ENCODE measurements at places on chromosomes 12 and 14.

- H3K36me3 ChIP-seq, result no peaks in the 10 kb centered on the region
- H3K27me3 ChIP-seq, result no peaks in the 10 kb centered on the region
Observed at GRCh38 chr12:89353188-89353822, 1.0 kb upstream of the DUSP6 start.

DNA sequence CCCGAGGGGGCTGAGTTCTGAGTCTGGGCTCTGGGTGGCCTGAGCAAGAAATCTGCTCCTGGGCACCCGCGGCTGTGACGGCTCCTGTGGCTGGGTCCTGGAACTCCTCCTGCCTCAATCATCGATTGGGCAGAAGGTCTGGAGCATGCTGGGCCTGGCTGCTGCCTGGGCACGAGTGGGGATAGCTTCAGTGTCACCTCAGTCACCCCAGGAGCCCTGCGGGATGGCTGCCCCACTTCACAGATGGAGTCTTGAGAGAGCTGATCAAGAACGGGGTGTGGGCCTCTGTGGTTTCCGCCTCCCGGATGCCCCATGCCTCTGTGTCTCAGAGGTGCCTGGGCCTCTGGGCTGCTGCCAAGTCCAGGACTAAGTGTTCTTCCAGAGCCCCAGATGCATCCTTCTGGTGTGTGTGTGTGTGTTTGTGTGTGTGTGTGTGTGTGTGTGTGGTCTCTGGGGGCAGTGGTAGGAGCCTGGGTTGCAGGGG is 185.6 kb upstream of the C14orf180 start:
- DNase-seq, result peak; percentile 67
- H3K4me3 ChIP-seq, result no peak overlapping the region
- no peaks in the 10 kb centered on the region for H3K4me1 ChIP-seq
- peaks cover 11% of the 10 kb centered on the region for H3K27me3 ChIP-seq
- H3K36me3 ChIP-seq, result no peaks in the 10 kb centered on the region

GRCh38 chr12:132151145-132151765 is 7.0 kb downstream of the NOC4L start:
- peaks cover 40% of the 10 kb centered on the region for H3K36me3 ChIP-seq
- H3K27me3 ChIP-seq, result no peaks in the 10 kb centered on the region
- peaks cover 8% of the 10 kb centered on the region for H3K4me1 ChIP-seq
- no peak overlapping the region for H3K4me3 ChIP-seq
- no peak overlapping the region for H3K27ac ChIP-seq

DNA sequence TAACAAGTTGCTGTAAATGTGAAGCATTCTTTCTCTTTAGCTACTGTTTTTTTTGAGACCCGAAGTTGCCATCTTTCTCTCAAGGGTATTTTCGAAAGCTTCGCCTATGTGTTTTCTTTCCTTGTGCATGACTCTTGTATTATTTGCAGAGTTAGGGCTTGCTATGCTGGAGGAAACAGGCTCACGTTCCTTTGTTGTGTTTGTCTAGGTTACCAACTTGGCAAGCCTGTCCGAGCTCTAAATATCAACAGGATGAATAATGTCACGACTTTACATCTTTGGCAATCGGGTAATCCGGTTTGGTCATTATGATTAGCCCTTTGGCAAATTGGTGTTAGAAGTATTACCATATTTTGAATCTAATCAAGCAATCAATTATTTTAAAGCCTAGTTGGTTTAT is 15.9 kb upstream of the ATP6V0A2 start:
- no peak overlapping the region for H3K4me3 ChIP-seq
- no peak for DNase-seq
- no peak overlapping the region for H3K27ac ChIP-seq
- peaks cover 9% of the 10 kb centered on the region for H3K36me3 ChIP-seq

DNA sequence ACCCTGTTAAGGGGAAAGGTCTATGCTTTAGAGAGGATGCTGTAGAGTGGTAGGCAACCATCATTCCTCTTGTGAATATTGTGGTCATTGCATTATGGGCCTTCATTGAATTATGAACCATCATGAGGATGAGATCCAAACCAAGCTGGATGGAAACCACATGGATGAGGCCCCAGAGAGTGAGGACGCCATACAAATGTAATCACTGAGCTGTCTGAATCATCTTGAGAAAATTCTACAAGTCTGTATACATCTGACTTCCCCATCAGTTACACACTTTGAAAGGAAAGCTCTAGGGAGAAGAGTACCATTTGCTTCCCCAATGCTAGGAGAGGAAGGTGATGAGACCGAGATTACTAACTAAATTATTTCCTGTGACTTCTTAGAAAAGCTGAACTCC is 172.9 kb downstream of the CACNA1C start:
- H3K27ac ChIP-seq, result no peak overlapping the region
- H3K36me3 ChIP-seq, result no peaks in the 10 kb centered on the region
- H3K27me3 ChIP-seq, result no peaks in the 10 kb centered on the region
- peaks cover 35% of the 10 kb centered on the region for H3K4me1 ChIP-seq
- no peak overlapping the region for H3K4me3 ChIP-seq

GRCh38 chr12:103571286-103571685 is 15.8 kb upstream of the STAB2 start:
- H3K27me3 ChIP-seq, result no peaks in the 10 kb centered on the region
- no peaks in the 10 kb centered on the region for H3K36me3 ChIP-seq
- no peak for DNase-seq
- peaks cover 3% of the 10 kb centered on the region for H3K4me1 ChIP-seq
- H3K4me3 ChIP-seq, result no peak overlapping the region

- DNase-seq, result no peak
- no peak overlapping the region for H3K4me3 ChIP-seq
Observed at GRCh38 chr12:22116376-22116775, 70.4 kb downstream of the CMAS start.

- no peaks in the 10 kb centered on the region for H3K36me3 ChIP-seq
- DNase-seq, result no peak
- H3K4me3 ChIP-seq, result no peak overlapping the region
- no peaks in the 10 kb centered on the region for H3K4me1 ChIP-seq
Observed at GRCh38 chr14:97395068-97395467, 597.9 kb downstream of the VRK1 start.

- DNase-seq, result no peak
- peaks cover 3% of the 10 kb centered on the region for H3K27me3 ChIP-seq
- no peak overlapping the region for H3K4me3 ChIP-seq
- no peaks in the 10 kb centered on the region for H3K36me3 ChIP-seq
Observed at GRCh38 chr14:104011824-104012517, 69.6 kb upstream of the RD3L start.

DNA sequence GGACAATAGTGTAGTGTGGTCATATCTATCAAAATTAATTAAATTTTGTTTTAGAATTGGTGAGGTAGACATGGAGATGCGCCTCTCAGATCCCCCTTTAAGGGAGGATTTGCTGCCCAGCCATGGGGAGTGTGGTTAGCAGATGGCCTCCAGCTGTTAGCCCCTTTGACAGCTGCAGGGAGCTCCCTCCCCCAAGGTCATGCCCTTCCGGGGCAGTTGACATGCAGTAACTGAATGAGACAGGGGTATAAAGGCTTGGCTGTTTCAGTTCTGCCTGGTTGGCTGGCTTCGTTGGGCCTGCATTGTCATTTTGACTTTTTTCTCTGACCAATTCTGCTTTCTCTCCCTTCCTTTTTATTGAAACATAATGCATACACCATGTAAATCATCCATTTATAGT is 291.5 kb upstream of the SRRM4 start:
- no peaks in the 10 kb centered on the region for H3K27me3 ChIP-seq
- H3K4me1 ChIP-seq, result peaks cover 34% of the 10 kb centered on the region

- H3K4me1 ChIP-seq, result no peaks in the 10 kb centered on the region
- no peak for DNase-seq
- no peaks in the 10 kb centered on the region for H3K27me3 ChIP-seq
- H3K36me3 ChIP-seq, result no peaks in the 10 kb centered on the region
Observed at GRCh38 chr14:37115406-37115805, 57.0 kb downstream of the SLC25A21 start.

- H3K27ac ChIP-seq, result peak overlapping the region; percentile 17
- H3K4me1 ChIP-seq, result peaks cover 62% of the 10 kb centered on the region
- no peaks in the 10 kb centered on the region for H3K27me3 ChIP-seq
Observed at GRCh38 chr14:103393676-103394626, 8.7 kb downstream of the MARK3 start.

DNA sequence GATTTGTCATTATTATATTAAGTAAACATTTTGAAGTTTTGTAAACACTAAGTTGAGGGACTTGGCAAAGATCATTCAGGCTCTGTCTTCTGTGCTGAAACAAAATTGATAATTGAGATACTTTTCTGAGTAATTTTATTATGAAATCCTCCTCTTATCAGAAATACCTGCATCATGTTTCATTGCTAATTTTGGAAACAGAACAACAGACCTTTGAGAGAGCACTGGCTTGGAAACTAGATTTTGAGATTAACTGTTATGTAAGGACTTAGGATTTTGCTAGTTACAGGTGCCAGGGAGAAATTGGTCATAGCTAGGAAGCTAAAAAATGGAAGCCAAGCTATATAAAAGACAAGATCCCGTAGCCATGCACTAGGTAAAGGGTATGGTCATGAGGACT is 201.7 kb upstream of the DCN start:
- DNase-seq, result no peak
- H3K36me3 ChIP-seq, result no peaks in the 10 kb centered on the region
- H3K4me1 ChIP-seq, result peaks cover 5% of the 10 kb centered on the region
- H3K27me3 ChIP-seq, result no peaks in the 10 kb centered on the region
- H3K4me3 ChIP-seq, result no peak overlapping the region

- DNase-seq, result no peak
- H3K36me3 ChIP-seq, result no peaks in the 10 kb centered on the region
- H3K4me3 ChIP-seq, result no peak overlapping the region
- no peak overlapping the region for H3K27ac ChIP-seq
- H3K4me1 ChIP-seq, result peaks cover 5% of the 10 kb centered on the region
- H3K27me3 ChIP-seq, result no peaks in the 10 kb centered on the region
Observed at GRCh38 chr12:25692115-25693035, 139.3 kb upstream of the LMNTD1 start.

- no peak overlapping the region for H3K27ac ChIP-seq
- no peaks in the 10 kb centered on the region for H3K36me3 ChIP-seq
- H3K27me3 ChIP-seq, result no peaks in the 10 kb centered on the region
- no peak for DNase-seq
Observed at GRCh38 chr14:55418411-55418810, 6.8 kb upstream of the ATG14 start.

GRCh38 chr12:5780536-5780935 is 164.5 kb downstream of the ANO2 start:
- no peak for DNase-seq
- no peak overlapping the region for H3K4me3 ChIP-seq
- no peaks in the 10 kb centered on the region for H3K36me3 ChIP-seq
- no peaks in the 10 kb centered on the region for H3K27me3 ChIP-seq
- no peaks in the 10 kb centered on the region for H3K4me1 ChIP-seq
- H3K27ac ChIP-seq, result no peak overlapping the region

GRCh38 chr14:34364201-34364600 is 97.8 kb downstream of the SPTSSA start:
- no peaks in the 10 kb centered on the region for H3K27me3 ChIP-seq
- H3K4me1 ChIP-seq, result peaks cover 7% of the 10 kb centered on the region
- H3K36me3 ChIP-seq, result no peaks in the 10 kb centered on the region
- H3K4me3 ChIP-seq, result no peak overlapping the region
- DNase-seq, result no peak
- H3K27ac ChIP-seq, result no peak overlapping the region

DNA sequence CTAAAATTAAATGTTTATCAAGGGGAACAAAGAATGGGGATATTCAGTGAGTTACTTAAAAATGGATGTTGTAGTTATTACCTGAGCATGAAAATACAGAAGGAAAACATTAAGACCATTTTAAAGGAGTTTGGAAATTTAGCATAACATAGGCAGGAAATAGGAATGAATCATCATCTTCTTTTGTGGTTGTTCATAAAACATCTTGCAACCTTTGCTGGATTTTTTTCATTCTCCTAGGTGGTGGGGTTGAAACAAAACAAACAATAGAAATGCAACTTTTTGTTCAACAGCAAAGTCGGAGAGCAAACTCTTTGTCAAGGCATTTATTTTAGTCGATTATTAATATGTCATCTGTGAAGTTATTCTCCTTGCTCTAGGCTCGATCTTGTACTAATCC is 275.1 kb downstream of the IPO8 start:
- DNase-seq, result no peak
- H3K4me3 ChIP-seq, result no peak overlapping the region
- no peaks in the 10 kb centered on the region for H3K36me3 ChIP-seq
- H3K27ac ChIP-seq, result no peak overlapping the region
- H3K4me1 ChIP-seq, result no peaks in the 10 kb centered on the region
- no peaks in the 10 kb centered on the region for H3K27me3 ChIP-seq

- no peak overlapping the region for H3K4me3 ChIP-seq
- no peaks in the 10 kb centered on the region for H3K36me3 ChIP-seq
- no peak overlapping the region for H3K27ac ChIP-seq
- DNase-seq, result peak; percentile 35
Observed at GRCh38 chr14:101116486-101117130, 213.1 kb upstream of the RTL1 start.

DNA sequence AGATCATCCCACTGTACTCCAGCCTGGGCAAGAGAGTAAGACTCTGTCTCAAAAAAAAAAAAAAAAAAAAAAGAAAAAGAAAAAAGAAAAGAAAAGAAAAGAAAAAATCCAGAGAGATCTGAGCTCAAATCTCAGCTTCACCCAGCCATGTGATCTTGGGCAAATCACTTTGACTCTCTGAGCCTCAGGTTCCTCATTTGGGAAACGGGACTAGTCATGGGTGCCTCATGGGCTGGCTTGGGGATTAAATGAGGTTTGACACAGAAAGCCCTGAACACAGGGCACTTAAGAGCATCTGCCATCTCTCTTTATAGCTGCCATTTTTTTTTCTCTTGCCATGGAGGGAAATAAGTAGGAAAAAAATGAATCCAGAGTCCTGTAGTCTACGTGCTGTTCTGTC is 86.2 kb upstream of the MYL2 start:
- H3K4me1 ChIP-seq, result no peaks in the 10 kb centered on the region
- H3K36me3 ChIP-seq, result no peaks in the 10 kb centered on the region
- no peak overlapping the region for H3K27ac ChIP-seq
- no peak overlapping the region for H3K4me3 ChIP-seq
- peaks cover 10% of the 10 kb centered on the region for H3K27me3 ChIP-seq

DNA sequence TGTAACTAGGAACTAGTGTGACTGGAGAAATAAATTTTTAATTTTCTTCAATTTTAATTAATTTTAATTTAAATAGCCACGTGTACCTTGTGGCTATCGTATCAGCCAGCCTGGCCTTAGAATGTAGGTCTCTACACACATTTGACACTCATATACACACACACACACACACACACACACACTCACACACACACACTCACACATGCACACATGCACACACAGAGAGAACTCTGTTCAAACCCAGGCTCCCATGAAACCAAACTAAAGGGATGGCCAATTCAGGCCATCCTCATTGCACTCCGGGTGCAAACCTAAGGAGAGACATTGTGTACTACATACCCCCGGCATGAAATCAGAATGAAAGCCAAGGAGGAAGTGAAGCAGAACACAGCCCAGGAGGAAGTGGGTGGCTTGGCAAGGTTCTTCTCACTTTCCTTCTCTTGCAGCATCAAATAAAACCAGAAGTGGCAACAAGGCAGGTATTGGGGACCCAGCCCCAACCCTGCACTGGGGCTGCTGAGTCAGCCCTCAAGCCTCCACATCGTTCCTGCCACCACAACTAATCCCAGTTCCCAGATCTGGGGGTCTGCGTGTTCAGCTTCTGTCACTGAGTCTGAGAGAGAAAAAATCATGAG is 26.2 kb upstream of the CHPT1 start:
- no peak overlapping the region for H3K27ac ChIP-seq
- DNase-seq, result no peak
- no peaks in the 10 kb centered on the region for H3K4me1 ChIP-seq
- no peaks in the 10 kb centered on the region for H3K27me3 ChIP-seq
- H3K4me3 ChIP-seq, result no peak overlapping the region

GRCh38 chr12:109717390-109718357 is 4.0 kb downstream of the FAM222A start:
- no peak for DNase-seq
- H3K4me3 ChIP-seq, result no peak overlapping the region
- no peaks in the 10 kb centered on the region for H3K36me3 ChIP-seq
- H3K27me3 ChIP-seq, result peaks cover 7% of the 10 kb centered on the region

- H3K36me3 ChIP-seq, result no peaks in the 10 kb centered on the region
- no peak overlapping the region for H3K27ac ChIP-seq
Observed at GRCh38 chr12:29990971-29991370, 207.2 kb upstream of the TMTC1 start.
